ENCODE measurements at places on chromosomes 12 and 14.

GRCh38 chr14:26966908-26967307 is 369.1 kb upstream of the NOVA1 start:
- DNase-seq, result no peak

- no peak for DNase-seq
Measured at GRCh38 chr14:74237441-74237840, 1.8 kb upstream of the VSX2 start.

DNA sequence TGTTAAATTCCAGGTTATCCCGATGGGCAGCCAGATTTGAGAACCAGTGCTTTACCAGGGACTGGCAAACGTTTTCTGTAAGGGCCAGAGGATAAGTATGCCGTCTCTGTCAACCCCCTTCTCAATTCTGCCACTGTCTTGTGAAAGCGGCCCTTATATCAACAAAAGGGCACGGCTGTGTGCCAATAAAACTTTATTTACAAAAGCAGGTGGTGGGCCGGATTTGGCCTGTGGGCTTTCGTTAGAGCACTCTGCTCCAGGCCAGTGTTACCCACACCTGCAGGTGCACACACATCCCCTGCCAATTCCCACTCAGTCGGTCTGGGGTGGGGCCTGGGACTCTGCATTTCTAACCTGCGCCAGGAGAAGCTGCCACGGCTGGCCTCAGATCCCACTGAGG is 111.2 kb downstream of the RFLNA start:
- no peak for DNase-seq

- DNase-seq, result no peak
Measured at GRCh38 chr12:92056290-92056689, 89.4 kb downstream of the BTG1 start.

- DNase-seq, result no peak
Measured at GRCh38 chr14:104882325-104882973, 17.4 kb downstream of the CEP170B start.

DNA sequence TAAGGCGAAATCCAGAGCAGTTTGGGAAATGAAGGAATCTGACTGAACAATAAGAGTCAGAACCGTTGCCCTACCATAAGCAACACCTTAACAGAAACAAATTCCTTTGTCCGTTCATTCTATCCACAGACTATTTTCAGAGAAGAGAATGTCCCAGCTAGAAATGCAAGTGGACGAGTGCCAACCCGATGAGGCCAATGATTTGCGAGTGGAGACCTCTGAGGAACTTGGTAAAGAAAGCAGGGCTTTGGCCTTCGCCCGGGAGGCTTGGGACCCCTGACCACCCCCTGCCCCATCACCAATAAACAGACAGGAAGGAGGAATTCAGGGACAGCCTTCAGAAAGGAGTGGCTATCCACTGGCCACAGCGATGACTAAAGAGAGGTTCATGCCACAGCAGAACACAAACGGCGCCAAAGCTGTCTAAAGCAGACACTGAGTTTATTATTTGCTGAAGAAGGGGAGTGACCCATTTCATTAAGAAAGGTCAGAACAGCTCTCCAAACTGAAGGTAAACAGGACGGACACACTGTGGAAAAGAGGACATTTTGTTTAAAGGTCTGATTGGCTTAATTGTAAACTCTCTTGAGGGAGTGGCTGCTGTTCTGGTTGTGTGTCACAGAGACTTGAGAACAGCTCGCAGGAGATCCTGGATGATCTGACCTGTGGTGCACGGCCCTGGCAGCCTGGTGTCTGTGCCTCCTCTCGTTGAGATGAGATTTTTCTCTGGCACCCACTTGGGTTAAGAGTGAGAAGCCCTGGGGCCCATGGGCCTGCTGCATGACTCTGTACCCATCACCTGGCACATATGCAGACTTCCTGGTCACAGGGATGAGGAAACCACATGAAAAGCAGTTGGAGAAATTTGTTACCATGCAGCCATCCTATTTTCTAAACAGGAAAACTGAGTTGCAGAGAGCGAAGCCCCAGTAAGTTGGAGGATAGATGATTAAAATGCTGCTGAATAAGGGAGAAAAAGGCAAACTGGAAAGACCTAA is 142.0 kb upstream of the PZP start:
- no peak for DNase-seq

- DNase-seq, result no peak
Measured at GRCh38 chr14:90837355-90837754, 21.1 kb upstream of the TTC7B start.

DNA sequence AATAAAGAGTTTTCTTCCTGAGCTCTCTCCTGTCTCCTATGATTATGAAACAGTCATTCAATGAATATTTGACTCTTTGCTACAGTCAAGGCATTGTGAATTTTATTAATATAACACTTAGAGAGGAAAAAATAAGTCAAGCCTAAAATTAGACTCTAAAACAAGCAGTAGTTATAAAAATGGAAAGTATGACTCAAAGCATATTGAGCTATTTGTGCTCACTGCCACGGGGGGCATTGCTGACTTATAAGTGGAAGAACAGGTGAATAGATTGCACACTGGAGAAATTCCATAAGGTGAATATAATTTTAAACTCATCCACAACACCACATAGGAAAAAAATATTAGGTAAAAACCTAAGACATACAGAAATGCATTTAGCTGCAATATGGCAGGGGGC is 87.7 kb upstream of the CCDC196 start:
- DNase-seq, result no peak

GRCh38 chr12:127241072-127241817 is 1025.7 kb upstream of the TMEM132C start:
- DNase-seq, result no peak

DNA sequence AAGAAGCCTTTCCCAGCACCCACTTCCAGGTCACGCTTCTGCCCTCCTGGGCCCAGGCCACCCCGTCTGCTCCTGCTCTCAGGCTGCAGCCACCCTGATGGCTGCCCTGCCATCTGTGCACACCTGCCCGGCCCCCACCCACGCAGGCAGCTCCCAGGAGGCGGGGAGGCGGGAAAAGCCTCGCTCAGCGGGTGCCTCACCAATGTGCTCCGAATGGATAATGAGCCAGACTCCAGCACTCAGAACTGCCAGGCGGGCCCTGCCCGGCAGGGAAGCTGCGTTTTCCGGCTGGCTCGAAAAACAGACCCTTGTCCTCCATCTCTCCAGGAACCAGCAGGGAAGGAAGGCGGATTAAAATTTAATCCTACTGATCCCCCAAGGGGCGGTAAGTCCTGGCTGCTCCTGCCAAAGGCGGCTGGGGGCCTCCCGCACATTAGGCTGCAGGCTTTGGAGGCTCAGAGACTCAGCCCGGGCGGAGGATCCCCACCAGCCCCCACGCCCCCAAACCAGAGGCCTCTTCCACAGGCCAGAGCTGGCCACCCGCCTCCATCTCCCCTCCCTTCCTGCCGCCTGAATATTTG is 104.0 kb downstream of the NCOR2 start:
- DNase-seq, result no peak

GRCh38 chr12:52380271-52380694 is 5.2 kb downstream of the KRT84 start:
- DNase-seq, result no peak

GRCh38 chr12:102365365-102365764 is 115.0 kb downstream of the IGF1 start:
- DNase-seq, result no peak

DNA sequence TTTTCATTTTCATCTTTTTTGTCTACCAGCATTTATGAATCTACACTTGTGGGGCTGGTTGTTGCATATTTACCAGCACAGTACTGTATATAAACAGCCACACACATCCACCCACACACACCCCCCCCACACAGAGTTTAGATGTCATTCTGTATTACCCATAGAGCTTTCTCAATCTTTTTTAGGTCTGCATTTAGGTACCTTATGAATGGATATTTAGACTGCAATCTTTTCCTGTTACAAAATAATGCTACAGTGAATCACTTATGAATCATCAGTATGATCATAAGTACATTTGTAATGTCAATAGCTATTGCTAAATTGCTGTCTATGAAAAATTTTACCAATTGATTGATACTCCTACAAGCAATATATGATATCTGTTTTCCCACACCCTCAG is 67.3 kb upstream of the STK38L start:
- DNase-seq, result peak; percentile 10

DNA sequence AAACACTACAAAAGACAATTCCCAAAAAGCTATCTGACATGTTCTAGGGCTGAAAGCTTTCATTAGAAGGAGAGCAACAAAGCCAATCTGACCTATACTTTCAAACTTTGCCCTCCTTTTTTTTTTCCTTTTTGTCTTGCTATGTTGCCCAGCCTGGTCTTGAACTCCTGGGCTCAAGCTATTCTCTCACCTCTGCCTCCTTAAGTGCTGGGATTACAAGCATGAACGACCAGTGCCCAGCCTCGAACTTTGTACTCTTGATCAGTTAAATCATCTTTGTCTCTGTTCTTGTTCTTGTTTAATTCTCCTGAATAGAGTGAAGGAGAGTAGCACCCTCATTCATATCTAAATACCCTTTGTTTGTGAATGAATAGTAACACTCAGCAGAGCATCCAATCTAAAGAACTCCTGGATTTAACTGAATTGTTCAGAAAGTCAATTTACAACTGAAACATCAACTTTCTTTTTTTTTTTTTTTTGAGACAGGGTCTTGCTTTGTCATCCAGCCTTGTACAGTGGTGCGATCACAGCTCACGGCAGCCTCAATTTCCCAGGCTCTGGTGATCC is 22.1 kb downstream of the ERP29 start:
- no peak for DNase-seq

GRCh38 chr14:99983251-99984015 is 81.8 kb upstream of the EVL start:
- DNase-seq, result no peak

DNA sequence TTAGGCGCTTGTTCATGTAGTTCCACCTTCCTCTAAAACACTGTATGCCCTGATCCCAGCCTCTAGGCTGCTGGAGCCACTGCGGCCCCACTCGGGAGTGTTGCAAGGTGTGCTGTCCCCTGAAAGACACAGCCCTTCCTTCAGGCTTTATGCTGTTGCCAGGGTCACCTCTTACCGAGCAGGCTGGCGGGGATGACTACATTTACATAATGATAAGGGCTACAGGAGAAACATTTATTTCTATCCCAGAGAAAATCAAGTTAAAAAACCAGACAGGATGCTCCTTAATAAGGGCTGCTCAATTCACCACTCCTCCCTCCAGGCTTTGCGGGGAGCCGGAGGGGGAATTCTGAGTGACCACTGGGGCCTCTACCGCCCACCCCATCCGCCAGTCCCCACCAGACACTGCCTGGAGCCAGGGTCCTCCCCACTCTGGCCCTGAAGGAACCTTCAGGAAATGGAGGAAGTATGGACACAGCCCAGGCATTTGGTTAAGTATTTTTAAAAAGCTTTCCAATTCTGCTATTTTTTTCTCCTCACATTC is 200.6 kb downstream of the TTC7B start:
- no peak for DNase-seq

DNA sequence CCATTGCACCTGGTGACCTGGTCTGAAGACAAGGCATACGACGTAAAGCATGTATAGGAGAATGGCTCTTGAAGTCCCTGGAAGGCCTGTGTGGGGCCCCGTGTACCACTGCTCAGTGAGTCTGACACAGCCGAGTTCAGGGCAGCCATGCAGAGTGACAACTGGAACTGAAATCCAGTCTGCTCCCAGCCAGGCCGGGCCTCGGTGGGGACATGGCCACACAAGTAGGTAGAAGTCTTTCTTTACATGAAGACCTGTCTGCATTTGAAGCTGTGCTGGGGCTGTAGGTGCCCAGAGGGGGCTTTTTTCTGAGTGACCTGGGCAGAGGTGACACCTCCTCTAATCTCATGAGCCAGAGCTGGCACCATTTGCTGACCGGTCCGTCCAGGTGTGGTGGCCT is 35.7 kb downstream of the ADGRD1 start:
- DNase-seq, result no peak

GRCh38 chr12:85278598-85279448 is 1.2 kb upstream of the ALX1 start:
- DNase-seq, result no peak

DNA sequence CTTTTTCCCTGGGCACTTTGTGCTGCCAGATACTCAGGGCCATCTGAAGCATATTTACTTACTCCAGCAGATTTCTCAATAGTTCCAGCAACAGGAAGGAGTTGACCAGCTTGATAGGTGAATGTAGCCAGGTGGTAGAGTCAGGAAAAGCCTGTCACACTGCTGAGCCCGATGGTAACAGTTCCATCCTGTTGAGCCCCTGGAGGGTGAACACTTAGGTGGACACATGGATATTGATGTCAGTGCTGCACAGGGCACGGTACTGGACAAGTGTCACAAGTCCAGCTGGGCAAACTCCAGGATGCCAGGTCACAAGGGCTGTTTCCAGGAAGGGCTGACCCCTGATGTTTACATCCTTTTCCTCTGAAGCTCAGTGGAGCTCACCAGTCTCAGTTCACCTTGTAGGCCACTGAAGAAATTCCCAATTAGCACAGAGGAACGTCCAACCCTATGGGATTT is 2.3 kb upstream of the SMOC1 start:
- no peak for DNase-seq

- no peak for DNase-seq
Measured at GRCh38 chr12:25041006-25041741, 92.3 kb upstream of the BCAT1 start.

DNA sequence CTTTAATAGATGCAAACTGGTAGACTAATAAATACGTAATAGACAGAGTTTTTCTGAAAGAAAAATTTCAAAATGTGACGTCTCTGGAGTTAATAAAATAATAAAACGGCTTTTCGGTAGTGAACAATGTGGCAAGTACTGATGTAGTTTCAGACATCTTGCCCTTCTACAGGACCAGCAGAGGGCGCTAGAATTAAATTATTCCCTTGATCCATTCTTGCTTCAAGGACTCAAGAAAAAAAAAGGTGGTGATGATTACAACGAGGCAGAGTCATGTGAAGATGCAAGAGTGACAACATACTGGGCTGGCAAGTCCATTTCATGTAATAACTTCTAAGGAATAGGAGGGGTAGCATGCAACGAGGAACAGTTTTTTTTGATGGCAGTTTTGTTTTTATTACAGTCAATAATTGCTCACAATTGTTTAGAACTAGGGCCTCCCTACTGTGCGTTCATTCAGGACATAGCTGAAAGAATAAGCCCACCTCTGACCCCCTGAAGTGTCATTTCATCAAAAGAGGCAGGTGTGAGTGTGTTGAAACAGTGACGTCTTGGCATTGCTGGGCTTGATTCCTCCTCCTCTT is 101.0 kb upstream of the GZMB start:
- no peak for DNase-seq

DNA sequence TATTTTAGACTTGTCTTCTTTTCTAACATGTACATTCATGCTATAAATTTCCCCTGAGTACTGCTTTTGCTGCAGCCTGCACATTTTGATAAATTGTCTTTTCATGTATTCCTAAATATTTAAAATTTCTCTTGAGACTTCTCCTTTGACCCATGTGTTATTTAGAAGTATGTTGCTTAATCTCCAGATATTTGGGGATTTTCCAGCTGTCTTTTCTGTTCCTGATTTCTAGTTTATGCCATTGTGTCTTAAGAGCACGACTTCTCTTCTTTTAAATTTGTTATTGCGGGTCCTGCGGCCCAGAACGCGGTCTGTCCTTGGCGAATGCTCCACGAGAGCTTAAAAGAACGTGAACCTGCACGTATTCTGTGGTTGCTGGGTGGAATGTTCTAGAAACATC is 136.4 kb downstream of the KIF26A start:
- DNase-seq, result no peak

GRCh38 chr12:24608637-24609285 is 340.1 kb downstream of the BCAT1 start:
- DNase-seq, result no peak

- DNase-seq, result no peak
Measured at GRCh38 chr14:63493246-63493645, 49.9 kb downstream of the PPP2R5E start.
